ENCODE measurements at places on chromosomes 6 and 20.

GRCh38 chr6:145860562-145860961 is 46.0 kb upstream of the FBXO30 start:
- no peak for DNase-seq

GRCh38 chr20:9072861-9073500 is 4.1 kb downstream of the PLCB4 start:
- no peak for DNase-seq

- DNase-seq = no peak
These were observed at the start of gene HLA-DMB for GRCh38 chr6:32940656-32941213. TSS of gene HLA-DMB (minus strand) at chr6:32941028. CDS start at chr6:32940807, 221 bp downstream.

DNA sequence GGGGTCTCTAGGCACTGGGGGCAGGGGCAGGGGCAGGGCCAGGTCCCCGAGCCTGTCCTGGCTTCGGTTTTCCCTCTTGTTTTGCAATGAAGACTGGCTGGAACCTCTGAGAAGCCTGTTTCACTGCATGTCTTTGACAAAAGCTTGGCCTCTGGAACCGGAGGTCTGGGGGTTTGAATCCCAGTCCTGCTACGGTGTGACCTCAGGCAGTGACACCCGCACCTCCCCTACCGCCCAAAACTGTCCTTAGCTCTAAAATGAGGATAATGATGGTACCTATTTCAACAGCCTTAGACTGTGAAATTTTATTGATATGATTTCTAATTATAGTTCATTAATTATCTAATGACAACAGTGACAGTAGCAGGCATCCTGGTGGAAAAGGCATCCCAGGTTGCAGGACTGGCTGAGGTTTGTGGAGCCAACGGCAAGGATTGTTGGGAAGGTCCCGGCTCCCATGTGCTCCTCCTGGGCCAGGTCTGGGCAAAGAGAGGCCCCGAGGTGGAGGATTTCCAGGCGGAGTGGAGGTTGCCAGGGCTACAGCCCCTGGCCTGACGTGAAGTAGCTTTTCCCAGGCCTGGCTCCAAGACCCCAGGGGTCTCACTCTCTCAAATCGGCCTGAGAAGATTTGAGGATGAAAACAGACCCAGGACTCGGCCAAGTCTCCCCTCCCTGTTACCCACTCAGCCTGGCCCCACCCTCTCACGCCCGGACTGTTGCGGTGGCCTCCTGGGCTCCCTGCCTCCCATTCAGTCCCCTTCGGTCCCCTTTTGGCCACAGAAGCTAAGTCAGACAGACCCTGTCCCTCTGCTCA is 57.9 kb downstream of the SNAI1 start:
- no peak for DNase-seq

- DNase-seq = no peak
These were observed 59.6 kb upstream of the SDHAF4 start for GRCh38 chr6:70507161-70507560.

Measured in NCI-H1092 treated with DMSO at 0.1 percent for 48 hours (cell line).